ENCODE measurements at places on chromosomes 1 and 21.

DNA sequence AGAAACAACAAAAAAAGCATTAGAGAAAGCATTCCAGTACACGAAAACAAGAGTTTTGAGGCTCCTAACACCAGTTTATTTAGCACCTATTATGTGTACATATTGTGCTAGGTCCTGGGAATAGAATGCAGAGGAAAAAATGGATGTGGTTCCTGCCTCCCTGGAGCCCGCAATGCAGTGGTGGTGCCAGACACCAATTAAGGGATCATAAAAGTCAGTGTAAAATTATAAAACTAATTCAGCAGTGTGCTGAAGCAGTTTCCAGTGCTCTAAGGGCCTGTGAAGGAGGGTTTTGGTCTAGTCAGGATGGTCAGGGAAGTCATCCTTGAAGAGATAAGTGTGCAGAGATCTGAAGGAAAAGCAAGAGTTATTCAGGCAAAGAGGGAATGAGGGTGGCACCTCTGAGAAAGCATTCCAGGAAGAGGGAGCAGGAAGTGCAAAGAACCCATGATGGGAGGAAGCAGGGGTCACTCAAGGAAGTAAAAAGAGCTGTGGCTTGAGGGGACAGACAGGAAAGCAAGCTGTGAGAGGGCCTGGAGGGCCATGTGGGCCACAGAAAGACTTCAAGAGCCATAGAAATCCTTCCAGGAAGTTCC, 65.2 kb upstream of the IFNLR1 start:
- DNase-seq = no peak

- DNase-seq = peak; percentile 57
Measured at GRCh38 chr1:244730153-244730933, 77.4 kb downstream of the DESI2 start.

DNA sequence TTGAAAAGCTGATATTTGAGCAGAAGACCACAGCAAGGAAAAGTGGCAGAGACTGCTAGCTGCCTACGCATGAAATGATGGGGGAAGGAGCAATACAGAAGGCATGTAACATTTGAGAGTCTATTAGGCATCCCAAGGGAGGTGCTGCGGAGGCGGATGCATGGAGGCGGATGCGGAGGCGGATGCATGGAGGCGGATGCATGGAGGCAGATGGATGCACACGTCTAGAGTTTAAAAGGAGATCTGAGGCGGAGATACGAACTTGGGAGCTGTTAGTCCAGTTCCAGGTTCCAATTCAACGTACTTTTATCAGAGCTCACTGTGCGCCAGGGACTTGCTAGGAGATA, 744 bp upstream of the DDX20 start:
- peak; percentile 80 for DNase-seq

DNA sequence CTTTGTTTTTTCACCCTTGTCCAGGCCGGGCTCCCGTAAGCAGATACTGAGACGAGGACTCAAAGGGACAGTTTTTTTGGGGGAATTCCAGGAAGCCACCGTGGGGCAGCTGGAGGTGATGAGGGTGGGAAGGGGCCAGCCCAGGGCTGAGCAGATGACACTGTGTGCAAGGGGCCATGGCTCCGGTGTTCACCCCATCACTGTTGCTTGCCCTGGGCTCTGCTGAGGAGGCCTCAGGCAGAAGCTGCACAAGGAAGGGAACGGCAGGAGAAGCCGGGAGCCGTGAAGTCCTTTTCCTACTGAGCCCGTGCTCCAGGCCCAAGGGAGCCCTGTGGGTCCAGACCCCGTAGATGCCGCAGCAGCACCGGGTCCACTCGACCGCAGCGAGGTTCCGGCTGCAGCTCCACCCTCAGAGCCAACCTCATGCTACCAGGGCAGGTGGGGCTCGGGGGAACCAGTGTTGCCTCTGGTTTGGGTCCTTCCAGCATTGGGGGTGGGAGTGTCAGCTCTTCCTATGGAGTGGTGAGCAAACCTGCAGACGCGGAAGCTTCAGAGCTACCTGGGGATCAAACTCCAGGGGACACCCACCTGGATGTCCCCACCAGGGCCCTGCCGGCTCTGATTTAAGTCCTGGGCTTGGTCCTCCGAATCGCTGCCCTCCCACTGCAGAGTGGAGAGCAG, 4.3 kb upstream of the CALML6 start:
- no peak for DNase-seq

DNA sequence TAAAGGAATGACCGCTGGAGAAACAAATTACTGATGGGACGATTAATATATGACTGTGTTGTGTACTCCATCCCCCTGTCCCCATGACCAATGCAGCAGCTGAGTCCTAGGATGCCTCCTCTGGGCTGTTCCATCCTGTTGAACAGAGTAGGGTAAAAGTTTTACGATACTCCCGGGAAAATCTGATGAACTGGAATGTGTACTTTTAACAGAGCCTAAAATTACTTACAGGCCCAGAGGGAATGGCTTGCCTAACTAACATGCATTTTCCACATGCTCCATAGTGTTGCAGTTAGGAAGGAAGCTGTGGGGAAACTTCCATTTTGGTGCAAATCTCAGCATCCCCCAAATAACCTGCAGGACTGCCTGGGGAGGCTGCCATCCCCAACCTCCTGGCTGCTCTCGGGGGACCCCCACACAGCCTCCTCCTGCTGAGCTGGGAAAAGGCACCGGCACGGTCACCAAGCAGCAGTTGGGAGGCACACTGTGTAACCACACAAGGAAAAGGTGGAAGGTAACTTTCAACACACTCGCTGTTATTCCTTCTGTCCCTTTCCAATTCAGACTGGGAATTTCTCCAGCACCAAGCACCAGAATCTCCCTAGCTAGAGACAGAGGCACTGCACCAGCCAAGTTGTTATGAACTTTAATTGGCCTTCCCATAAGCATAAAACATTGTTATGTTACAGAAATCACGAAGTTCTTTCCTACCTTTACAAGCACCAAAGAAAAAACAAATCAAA, 97.2 kb downstream of the BCAR3 start:
- peak; percentile 58 for DNase-seq

GRCh38 chr1:34362949-34363348, 186.2 kb downstream of the C1orf94 start:
- DNase-seq = no peak

DNA sequence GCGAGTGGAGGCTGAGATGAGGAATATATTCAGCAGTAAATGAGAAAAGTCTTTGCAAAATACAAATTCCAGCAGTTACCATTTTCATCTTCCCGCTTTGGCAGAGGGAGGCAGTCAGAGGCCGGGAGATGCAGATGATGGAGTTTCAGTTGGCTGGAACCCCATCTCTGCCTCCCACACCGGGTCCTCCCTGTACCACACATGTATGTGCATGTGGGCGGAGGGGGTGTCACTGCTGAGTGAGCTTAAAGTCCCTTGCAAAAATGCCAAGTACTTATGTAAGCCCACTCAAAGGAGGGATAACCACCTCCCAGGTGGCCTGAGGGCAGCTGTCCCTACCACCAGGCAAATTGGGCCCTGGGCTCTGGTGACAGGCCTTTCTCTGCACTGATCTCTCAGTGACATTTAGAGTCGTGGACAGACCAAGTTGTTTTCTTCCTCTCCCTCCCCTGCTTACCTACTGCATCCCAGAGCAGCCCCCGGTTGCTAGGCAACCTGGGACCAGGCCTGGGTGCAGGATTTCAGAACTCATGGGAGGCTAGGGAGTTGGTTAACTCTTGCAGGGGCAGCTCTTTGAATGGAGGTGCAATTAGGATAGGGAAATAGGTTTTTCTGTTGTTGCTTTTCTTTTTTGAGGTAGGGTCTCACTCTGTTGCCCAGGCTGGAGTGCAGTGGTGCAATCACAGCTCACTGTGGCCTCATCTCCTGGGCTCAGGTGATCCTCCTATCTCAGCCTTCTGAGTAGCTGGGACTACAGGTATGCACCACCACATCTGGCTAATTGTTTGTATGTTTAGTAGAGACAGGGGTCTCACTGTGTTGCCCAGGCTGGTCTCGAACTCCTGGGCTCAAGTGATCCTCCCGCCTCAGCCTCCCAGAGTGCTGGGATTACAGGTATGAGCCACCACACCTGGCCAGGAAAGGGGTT, 17.1 kb upstream of the UBXN10 start:
- DNase-seq = no peak

DNA sequence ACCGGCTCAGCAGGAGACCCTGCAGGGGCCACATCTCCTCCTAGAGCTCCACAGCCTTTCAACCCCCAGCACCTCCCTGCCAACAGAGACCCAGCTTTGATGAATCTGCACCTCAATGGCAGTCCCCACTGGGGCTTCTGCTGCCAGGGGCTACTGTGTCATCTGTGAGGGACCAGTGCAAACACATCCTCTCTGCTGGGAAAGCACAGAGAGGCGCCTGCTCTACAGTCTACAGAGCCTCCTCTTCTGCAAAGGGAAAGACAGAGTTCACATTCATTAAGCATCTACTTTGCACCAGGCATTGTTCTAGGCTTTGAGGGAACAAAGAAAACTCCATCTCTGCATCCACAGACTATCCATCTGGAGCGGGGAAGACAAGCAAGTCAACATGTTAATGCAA, 125.8 kb downstream of the CAPN8 start:
- DNase-seq = no peak

DNA sequence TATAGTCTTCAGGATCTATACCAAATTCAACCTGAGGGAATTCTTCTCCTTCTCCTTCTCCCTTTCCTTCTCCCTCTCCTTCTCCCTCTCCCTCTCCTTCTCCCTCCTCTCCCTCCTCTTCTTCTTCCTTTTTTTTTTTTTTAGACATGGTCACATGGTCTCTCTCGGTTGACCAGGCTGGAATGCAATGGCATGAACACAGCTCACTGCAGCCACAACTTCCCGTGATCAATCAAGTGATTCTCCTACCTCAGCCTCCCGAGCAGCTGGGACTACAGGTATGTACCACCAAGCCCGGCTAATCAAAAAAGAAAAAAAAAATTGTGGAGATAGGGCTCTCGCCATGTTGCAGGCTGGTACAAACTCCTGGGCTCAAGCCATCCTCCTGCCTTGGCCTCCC, 51.5 kb downstream of the DNAI4 start:
- DNase-seq = no peak
